ENCODE measurements at places on chromosomes 2 and 18. TPM values are rescaled to one million over a fixed set of nuclear protein-coding genes. Genes with fewer than 3 reads are reported as not detected.

- DNase-seq, result no peak
- H3K27ac ChIP-seq, result no peak overlapping the region
- H3K36me3 ChIP-seq, result no peaks in the 10 kb centered on the region
- no peaks in the 10 kb centered on the region for H3K27me3 ChIP-seq
- peaks cover 6% of the 10 kb centered on the region for H3K4me1 ChIP-seq
Observed at GRCh38 chr2:6945087-6945813, 28.0 kb downstream of the RNF144A start.

DNA sequence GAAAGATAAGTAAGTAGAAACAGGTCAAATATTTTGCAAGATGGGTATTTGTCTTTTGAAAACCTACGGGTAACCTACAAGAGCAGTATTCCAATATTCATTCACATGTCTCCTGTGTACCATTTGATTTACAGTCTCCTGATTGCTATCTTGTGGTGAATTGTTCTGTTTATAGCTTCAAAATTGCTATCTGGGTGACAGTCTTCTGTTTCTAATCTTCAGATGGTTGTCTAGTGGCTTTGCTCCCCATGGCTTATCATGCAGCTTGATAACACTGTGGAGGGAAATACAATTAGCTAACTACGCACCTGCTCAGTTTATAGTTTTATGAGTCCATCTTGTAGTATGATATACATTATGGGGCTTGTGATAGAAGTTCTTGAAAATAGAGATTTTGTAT is 816.8 kb downstream of the CPS1 start:
- H3K27ac ChIP-seq, result no peak overlapping the region
- no peak for DNase-seq
- H3K4me3 ChIP-seq, result no peak overlapping the region
- no peaks in the 10 kb centered on the region for H3K4me1 ChIP-seq
- H3K27me3 ChIP-seq, result no peaks in the 10 kb centered on the region

GRCh38 chr18:27363872-27364271 is 178.8 kb upstream of the CHST9 start:
- H3K27me3 ChIP-seq, result no peaks in the 10 kb centered on the region
- no peaks in the 10 kb centered on the region for H3K36me3 ChIP-seq
- H3K4me1 ChIP-seq, result no peaks in the 10 kb centered on the region
- no peak for DNase-seq
- no peak overlapping the region for H3K4me3 ChIP-seq

DNA sequence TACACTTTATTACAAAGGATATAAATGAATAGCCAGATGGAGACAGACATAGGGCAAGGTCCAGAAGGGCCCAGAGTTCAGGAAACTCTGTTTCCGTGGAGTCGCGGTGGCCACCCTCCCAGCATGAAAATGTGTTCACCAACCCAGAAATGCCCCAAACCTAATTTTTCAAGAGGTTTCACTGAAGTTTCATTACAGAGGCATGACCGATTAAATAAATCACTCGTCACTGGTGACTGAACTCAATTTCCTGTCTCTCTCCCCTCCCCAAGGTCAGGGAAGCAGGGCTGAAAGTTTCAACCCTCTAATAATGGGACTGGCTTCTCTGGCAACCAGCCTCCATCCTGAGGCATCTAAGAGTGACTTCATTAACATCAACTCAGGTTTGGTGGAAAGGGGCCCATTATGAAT is 22.4 kb downstream of the USP40 start:
- no peaks in the 10 kb centered on the region for H3K27me3 ChIP-seq
- H3K4me1 ChIP-seq, result no peaks in the 10 kb centered on the region
- no peak for DNase-seq
- peaks cover 28% of the 10 kb centered on the region for H3K36me3 ChIP-seq

DNA sequence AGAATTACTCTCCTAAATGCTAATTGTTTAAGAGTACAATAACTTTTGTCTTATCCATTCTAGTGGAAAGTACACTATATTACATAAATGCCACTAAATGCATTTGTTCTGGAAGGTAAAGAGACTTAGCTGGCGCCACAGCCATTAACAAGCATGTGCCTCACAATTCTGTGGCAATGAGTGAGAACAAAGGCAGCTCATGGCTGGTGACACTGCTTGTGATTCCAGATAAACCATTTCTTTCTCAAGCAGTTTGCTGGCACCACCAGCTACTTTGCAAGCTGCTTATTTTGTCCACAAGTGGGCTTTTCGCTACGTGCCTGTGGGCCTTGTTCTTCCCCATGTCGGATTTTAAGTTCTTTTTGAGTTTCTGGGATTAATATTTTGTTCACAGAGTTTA is 147.6 kb upstream of the SMAD7 start:
- H3K4me3 ChIP-seq, result no peak overlapping the region
- no peaks in the 10 kb centered on the region for H3K27me3 ChIP-seq
- H3K27ac ChIP-seq, result no peak overlapping the region
- H3K36me3 ChIP-seq, result no peaks in the 10 kb centered on the region
- no peak for DNase-seq
- peaks cover 15% of the 10 kb centered on the region for H3K4me1 ChIP-seq

DNA sequence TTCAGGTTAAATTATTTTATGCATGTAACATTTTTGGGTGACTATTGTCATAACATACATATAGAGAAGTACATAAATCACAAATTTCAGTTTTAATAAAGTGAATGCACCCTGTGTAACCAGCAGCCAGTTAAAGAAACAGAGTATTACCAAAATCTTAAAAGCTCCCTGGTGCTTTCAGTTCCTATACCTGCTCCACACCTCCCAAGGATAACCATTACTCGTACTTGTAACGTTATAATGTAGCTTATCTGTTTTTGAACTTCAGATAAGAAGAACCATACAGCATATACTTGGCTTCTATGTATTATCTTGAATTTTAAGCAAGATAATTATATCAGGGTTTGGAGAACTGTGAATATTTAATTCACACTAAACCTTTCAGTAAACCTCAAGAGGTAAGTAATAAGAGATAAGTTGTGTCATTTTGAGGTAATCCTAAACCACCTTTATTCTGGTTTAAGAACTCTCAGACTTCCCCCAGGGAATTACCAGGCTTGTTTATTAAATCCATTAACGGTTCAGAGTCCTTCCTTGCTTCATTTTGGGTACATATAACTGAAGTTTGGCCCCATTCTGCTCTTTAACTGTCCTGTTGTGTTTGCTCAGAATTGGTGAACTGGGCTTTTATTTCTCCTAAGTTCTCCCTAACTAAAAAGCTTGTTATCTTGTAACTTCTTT is 58.6 kb downstream of the LCLAT1 start:
- no peak overlapping the region for H3K27ac ChIP-seq
- no peaks in the 10 kb centered on the region for H3K36me3 ChIP-seq
- DNase-seq, result no peak
- H3K4me1 ChIP-seq, result peaks cover 5% of the 10 kb centered on the region

DSC1 gene
- not detected for total RNA-seq

PTPRN gene
- not detected for total RNA-seq

SRD5A2 gene
- total RNA-seq, result not detected

SLC4A3 gene
- total RNA-seq, result 5.6 TPM

RAB6C gene
- total RNA-seq, result not detected

Measured in thoracic aorta (tissue), 2 donors.